ENCODE measurements at places on chromosomes 16 and 17.
A peak's percentile ranks its signal among the peaks of the same experiment; 100 is the strongest.

DNA sequence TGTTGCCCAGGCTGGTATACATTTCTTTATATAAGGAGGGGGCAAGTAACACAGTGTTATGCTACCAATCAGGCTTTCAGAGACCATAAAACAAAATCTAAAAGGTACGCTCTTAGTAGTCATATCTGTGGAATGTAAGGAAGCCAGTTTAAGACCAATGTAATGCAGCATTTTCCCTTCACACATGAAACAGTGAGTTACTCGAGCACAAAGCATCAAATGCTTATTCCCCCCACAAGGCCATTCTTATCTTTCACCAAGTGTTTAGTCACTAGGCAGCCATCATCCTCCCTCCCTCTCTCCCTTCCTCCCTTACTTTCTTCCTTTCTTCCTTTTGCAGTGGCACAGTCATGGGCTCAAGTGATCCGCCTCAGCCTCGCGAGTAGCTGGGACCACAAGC lies 12.8 kb downstream of the HMOX2 start:
- DNase-seq, result no peak

DNA sequence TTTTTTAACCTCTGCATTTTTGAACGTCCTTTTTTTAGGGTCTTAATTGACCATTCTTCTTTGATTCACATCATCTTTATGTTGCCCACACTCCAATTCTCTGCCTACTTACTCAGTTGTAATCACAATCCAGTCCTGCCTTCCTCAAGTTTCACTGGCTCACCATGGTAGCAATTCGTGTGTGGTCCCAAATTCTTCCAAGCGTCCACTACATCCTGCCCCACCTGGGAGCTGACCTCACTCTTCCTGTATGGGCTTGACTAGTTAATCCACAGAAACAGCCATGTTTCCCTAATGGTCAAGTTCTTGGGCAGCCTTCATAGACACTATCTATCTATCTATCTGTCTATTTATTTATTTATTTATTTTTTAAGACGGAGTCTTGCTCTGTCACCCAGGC lies 7.1 kb downstream of the TLCD2 start:
- DNase-seq, result no peak

- DNase-seq, result no peak
Observed at GRCh38 chr17:5820721-5821456, 236.6 kb upstream of the NLRP1 start.

GRCh38 chr16:51149251-51149661 lies 1.8 kb downstream of the SALL1 start:
- no peak for DNase-seq

- no peak for DNase-seq
Observed at GRCh38 chr17:2028234-2028614, 1.7 kb upstream of the DPH1 start.

DNA sequence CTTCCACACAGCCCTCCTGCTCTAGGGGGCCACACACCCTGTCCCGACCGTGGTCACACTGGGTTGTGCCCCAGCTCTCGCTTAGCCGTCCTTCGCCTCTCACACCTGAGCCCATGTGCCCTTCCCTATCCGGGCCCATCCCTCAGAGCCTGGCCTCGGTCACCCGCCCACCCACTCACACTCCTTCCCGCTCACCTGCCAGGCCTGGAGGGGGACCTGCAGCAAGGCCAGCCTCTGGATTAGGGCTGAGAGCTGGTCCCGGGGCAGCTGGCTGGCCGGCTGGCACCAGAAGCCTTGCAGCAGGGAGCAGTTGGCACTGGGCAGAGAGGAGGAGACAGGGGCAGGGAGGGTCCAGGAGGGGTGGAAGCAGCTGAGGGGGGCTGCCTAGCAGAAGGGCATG lies 9.7 kb downstream of the RPUSD1 start:
- no peak for DNase-seq

DNA sequence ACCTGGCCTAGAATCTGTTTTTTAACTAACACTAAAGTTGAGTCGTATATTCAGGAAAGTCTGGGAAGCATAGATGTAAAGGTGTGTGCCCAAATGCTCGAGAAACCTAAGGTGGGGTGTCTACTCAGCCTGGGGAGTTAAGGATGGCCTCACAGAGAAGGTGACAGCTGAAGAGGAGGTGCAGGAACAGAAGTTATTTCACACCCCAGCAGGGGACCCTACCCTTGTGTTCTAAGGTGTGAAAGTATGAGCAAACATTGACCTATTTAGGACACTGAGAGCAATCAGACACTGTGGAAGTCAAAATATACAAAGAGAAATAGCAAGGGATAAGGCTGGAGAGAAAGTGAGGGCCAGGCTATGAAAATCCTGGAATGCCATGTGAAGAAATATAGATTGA lies 49.0 kb upstream of the DHX40 start:
- DNase-seq, result no peak

DNA sequence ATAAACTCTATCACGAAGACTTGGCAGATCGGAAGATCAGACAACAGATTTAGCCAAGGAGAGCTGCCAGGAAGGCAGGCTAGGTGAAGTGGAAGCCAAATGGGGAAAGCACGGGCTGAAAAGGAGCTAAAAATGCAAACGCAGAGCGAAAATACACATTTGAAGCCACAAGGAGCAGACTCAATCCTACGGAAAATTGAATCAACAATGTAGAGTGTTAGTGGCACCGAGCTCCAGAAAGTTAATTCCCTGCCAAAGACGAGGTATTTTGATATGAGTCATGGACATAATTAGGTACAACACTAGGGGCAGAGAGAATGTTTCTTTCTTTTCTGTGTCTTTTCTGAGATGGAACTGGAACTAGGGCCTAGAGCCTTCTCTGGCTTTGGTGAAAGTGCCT lies 20.7 kb downstream of the GSG1L start:
- DNase-seq, result no peak

GRCh38 chr16:85570213-85570734 lies 42.8 kb upstream of the GSE1 start:
- no peak for DNase-seq

DNA sequence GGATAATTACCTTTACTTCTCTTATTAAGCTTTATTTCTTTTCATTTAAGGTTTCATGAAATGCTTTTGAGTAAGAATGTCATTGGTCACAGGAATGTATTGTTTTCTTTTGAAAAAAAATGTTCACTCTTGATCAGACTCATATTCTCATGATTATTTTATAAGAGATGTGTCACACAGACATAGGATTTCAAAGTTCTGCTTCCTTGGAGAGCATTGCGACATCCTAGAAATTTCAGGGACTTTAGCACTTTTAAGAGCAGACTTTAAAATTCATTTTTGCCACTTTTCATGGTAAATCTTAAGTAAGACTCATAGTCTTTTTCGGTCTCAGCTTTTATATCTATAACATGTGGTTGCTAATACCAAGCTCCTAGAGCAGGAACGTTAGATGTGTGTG lies 314.7 kb downstream of the CDH8 start:
- DNase-seq, result no peak

- peak; percentile 52 for DNase-seq
Observed at GRCh38 chr16:48536614-48537200, 73.3 kb downstream of the N4BP1 start.

DNA sequence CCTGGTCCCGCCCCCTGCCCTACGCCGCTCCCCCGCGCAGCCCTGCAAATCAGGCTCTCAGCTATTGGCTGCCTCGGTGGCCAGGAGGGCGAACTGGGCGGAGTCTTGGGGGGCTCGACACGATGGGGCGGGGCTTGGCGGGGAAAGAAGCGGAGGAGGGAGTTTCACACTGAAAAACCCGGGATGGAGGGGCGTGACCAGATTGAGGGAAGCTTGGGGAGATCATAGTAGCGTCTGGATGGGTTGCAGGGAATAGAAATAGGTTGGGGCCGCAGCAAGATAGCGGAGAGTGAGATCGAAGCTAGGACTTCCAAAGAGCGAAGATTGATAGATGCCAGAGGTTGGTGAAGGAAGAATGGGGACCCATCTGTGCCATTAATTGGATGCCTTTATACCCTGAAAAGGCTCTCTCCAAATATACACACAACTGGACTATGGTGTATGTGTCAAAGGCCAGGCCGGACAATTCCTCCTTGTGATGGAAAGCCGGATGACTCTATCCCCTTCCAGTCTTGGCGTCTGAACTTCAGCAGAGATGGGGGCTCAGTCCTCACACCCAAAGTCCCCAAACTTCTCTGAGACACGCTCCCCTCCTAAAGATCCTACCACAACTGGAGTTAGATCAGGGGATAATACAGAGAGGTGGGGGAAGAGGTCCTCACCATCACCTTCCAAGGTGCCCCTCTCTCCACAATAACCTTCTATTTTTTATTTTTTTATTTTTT lies 376 bp upstream of the STAC2 start:
- no peak for DNase-seq

- DNase-seq, result no peak
Observed at GRCh38 chr17:31724026-31724425, 135.0 kb downstream of the COPRS start.

DNA sequence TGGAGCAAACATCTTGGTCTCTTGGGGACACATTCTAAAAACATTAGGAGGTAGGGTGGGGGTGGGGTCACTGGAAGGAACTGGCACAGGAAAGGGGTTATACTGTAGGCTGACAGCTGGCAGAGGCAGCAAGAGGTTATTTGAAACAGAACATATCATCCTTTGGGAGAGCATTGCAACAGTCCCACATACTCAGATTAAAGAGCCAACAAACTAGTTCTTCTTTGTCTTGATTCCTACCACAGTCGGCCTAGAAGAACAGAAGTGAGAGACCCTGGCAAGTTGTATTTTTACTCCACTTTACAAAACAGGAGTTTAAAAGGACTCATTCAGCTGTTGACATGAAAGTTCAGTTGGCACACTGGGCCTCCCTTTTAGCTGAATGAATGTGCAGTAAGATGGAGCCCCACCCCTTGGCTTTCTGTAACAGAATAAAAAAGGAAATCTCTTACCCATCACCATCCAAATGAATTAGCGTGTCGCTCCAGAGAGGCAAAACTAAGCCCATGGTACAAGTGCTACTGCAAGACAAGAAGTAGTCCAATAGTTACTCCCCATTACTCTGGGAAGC lies 54.6 kb upstream of the CORO6 start:
- no peak for DNase-seq

- DNase-seq, result no peak
Observed at GRCh38 chr17:77214743-77215142, 74.0 kb downstream of the SEC14L1 start.

DNA sequence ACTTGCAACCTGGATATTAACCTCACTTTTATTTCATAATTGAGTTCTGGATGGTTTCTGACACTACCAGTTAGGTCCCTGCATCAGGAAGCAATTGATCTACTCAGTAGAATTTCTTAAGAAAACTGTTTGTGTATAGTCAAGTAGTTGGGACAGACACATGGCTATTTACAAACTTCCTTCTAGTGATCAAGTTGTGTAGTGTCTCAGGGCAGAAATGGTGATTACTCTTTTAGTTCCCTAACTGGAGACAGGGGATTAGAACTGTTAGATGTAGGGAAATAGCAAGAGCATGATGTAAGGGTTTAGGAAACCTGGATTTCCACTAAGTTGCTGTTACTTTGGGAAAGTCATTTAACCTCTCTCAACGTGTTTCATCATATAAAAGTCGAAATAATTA lies 30.4 kb downstream of the TMEM100 start:
- no peak for DNase-seq

DNA sequence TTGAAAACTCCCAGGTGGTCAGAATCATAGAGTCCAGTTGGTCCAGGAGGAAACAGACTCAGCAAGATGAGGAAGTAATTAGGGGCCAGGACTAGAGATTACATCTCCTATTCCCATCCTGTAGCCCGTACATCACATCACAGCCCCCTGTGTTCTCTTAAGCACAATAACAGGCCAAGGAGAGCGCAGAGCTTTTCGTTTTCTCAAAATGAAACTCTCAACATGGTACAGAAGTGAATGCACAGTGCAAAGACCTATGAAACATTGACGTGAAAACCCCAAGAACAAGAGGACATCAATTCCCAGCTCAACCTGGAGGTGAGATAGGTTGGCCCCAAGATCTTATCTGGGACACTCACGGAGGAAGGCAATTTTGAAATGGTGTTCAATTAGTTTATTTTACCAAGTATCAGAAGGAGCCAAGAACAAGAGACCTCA lies 9.0 kb downstream of the PIK3R5 start:
- no peak for DNase-seq
